HFFc6 (cell line): ENCODE measurements at places on chromosomes 4 and X.

- H3K27ac ChIP-seq, result peak overlapping the region; percentile 80
- H3K4me1 ChIP-seq, result peaks cover 64% of the 10 kb centered on the region
- H3K4me3 ChIP-seq, result peak overlapping the region; percentile 78
- no peaks in the 10 kb centered on the region for H3K36me3 ChIP-seq
Measured at GRCh38 chr4:17058536-17058915, 160.1 kb upstream of the LDB2 start.

- peaks cover 5% of the 10 kb centered on the region; the same call in 1 of the 2 replicates for H3K27me3 ChIP-seq
- H3K36me3 ChIP-seq, result no peaks in the 10 kb centered on the region
- DNase-seq, result no peak
- H3K4me1 ChIP-seq, result peaks cover 7% of the 10 kb centered on the region; the same call in 1 of the 2 replicates
Measured at GRCh38 chr4:158610790-158611189, 60.9 kb downstream of the C4orf46 start.

DNA sequence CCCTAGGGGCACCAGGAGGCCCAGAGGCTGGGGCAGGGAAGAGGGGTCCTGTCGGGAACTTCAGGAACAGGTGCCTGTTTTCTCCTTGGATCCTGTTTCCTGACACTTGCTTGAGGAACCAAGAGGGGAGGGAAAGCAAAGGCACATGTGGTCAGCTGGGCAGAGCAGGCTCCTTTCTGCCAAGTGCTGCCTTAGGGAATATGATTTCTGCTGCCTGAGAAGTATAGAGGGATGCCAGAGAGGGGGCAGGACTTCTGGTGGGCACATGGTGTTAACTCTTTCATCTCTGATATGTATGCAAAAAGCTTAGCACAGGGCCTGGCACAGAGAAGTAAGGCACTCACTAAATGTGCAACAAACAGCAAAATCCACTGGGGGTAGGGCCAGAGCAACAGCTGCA is 51.2 kb upstream of the PJA1 start:
- H3K4me1 ChIP-seq, result no peaks in the 10 kb centered on the region
- no peak overlapping the region for H3K27ac ChIP-seq
- H3K27me3 ChIP-seq, result peaks cover 6% of the 10 kb centered on the region
- no peak for DNase-seq
- H3K36me3 ChIP-seq, result no peaks in the 10 kb centered on the region

GRCh38 chr4:165415910-165416309 is 37.1 kb downstream of the CPE start:
- no peak for DNase-seq
- no peaks in the 10 kb centered on the region; the same call in 1 of the 2 replicates for H3K27me3 ChIP-seq
- no peaks in the 10 kb centered on the region for H3K36me3 ChIP-seq

DNA sequence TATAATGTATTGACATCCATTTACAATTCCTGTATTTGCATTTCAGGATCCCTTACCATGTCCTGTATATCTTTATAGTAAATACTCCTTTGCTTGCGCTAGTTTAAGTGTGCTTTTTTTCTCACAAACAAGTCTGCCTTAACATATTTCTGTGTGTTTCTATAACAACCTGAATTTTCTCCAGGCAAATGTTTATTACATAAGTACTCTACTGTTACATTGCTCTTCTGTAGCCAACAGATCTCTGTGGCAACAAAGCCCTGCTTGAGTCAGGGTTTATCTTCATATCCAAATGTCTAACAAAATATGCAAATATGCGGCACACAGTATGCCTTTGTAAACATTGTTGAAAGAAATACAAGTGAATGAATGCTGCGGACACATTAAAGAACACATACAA is 625.5 kb downstream of the TLL1 start:
- H3K4me3 ChIP-seq, result no peak overlapping the region
- H3K4me1 ChIP-seq, result peaks cover 20% of the 10 kb centered on the region
- no peaks in the 10 kb centered on the region for H3K27me3 ChIP-seq
- no peaks in the 10 kb centered on the region for H3K36me3 ChIP-seq

GRCh38 chr4:23966725-23967124 is 76.9 kb upstream of the PPARGC1A start:
- H3K27ac ChIP-seq, result no peak overlapping the region
- peaks cover 2% of the 10 kb centered on the region; the same call in 1 of the 2 replicates for H3K27me3 ChIP-seq
- H3K4me3 ChIP-seq, result no peak overlapping the region
- DNase-seq, result no peak

DNA sequence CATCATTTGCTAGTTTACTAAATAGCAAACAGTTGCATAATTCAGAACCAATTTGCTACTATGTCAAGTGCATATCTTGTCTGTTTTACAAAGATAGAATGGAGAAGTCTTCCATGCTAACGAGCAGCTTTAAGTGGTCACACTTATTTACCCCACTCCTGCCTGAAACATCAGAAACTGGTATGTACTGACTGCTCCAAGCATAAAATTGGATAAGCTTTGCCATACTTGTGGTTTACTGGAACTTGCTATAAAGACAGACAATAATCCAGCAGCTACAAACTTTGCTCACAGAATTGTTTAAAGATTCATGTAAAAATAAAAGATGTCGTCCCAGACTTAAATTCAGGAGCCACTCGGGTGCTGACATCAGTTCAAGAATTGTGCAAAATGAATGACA is 13.3 kb upstream of the CDKL2 start:
- H3K4me1 ChIP-seq, result peaks cover 16% of the 10 kb centered on the region
- DNase-seq, result peak; percentile 10
- 0 out of 2 replicates have a peak, but pooled peaks cover 2% of the 10 kb centered on the region for H3K27me3 ChIP-seq
- no peak overlapping the region for H3K4me3 ChIP-seq

DNA sequence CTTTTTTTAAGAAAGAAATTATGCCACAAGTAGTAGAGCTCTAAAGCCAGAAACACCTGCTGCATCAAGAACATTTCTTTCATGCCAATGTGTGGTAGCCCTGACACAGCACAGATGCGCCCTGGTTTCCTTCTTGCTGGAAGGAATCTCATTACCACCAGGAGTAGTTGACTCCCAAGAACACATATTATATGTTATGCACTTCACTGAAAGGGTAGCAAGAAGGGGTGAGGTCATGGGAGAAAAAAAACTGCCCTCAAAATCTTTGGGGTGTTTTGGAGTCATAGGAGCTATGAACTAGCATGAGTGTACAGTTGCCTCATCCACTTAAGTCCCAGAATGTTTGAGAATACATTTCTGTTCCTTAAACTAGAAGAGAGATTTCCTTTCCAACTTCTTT is 185.8 kb upstream of the C1QTNF7 start:
- no peak overlapping the region for H3K4me3 ChIP-seq
- peaks cover 38% of the 10 kb centered on the region for H3K4me1 ChIP-seq
- peaks cover 9% of the 10 kb centered on the region for H3K27me3 ChIP-seq
- H3K36me3 ChIP-seq, result no peaks in the 10 kb centered on the region
- no peak overlapping the region for H3K27ac ChIP-seq

DNA sequence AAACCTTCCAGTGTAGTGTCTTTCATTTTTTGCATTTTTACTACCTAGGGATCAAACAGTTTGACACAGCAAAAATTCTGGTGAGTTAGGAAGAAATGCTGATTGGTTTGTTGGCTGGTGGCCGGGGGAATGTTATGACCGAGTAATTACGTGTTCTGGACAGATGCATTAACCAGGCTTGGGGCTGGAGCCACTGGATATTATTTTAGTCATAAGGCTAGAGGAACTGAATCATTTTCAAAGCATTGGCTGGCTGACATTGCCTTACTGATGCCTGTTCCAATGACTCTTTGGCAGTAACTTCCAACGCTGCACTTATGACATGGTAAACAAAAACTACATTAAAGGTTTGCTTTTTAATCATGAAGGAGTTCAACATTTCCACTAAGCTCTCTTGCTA is 84.6 kb downstream of the FBXO8 start:
- DNase-seq, result peak; percentile 89
- no peaks in the 10 kb centered on the region for H3K27me3 ChIP-seq
- H3K36me3 ChIP-seq, result no peaks in the 10 kb centered on the region
- peaks cover 26% of the 10 kb centered on the region for H3K4me1 ChIP-seq
- H3K27ac ChIP-seq, result peak overlapping the region; percentile 46; the same call in 1 of the 2 replicates

DNA sequence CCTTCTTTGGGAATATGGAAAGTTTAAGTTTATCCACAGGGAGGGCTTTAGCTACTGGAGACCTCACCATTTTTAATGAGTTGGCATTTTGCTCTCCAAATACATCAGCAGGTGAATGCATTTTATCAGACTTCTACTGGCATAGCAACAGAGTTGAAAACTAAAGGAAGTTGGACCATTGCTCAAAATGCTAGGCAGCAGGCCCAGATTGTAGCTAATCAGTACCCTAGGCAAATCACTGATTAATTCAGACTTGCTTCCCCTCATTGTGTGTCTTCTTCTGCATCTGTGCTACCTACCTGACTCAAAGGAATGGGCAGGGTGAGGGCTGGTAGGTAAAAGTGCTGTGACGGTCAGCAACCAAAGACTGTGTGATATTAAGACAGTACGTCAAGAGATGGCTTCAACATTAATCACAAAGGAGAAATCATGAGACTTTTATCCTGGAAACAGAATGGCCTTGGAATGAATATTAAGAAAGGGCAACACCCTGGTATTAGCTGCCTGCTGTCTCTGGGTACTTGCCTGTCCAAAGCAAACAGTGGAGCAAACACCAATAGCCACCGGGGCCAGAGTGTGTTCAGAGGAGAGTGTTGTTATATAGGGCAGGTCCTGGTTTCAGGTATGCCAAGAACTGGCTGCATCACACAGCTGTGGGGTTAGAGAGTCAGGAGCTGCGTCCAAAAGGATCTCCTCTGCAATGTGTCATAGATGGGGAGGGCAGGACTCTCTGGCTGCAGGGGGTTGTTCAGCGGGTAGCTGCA is 17.1 kb upstream of the SMIM20 start:
- H3K36me3 ChIP-seq, result no peaks in the 10 kb centered on the region
- H3K27me3 ChIP-seq, result peaks cover 9% of the 10 kb centered on the region
- H3K4me3 ChIP-seq, result no peak overlapping the region
- no peak for DNase-seq
- peaks cover 26% of the 10 kb centered on the region for H3K4me1 ChIP-seq

- no peaks in the 10 kb centered on the region for H3K4me1 ChIP-seq
- H3K27me3 ChIP-seq, result no peaks in the 10 kb centered on the region
- no peak overlapping the region for H3K27ac ChIP-seq
- no peak overlapping the region for H3K4me3 ChIP-seq
Measured at GRCh38 chrX:125436855-125437254, 117.2 kb downstream of the TEX13C start.

DNA sequence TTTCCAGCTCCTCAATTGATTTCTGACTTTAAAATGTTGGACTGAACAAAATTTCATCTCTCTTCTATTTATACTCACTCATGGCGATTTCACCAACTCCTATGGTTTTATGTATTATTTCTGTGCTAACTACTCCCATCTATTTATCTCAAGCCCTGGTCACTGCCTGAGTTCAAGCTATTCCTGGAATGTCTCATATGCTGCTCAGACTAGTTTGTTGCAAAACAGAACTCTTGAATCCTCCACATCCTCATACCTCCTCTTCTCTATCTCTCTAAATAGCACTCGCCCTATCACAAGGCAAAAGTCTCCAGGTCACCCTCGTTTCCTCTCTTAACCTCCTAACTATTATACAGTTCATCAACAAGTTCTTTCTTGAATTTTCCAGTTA is 19.0 kb upstream of the DDX60 start:
- no peaks in the 10 kb centered on the region for H3K4me1 ChIP-seq
- H3K27ac ChIP-seq, result no peak overlapping the region
- DNase-seq, result no peak
- no peaks in the 10 kb centered on the region for H3K27me3 ChIP-seq
- no peak overlapping the region for H3K4me3 ChIP-seq
- no peaks in the 10 kb centered on the region for H3K36me3 ChIP-seq

GRCh38 chr4:147173797-147174432 is 228.3 kb upstream of the TTC29 start:
- H3K36me3 ChIP-seq, result no peaks in the 10 kb centered on the region
- no peaks in the 10 kb centered on the region for H3K4me1 ChIP-seq
- H3K27ac ChIP-seq, result no peak overlapping the region
- H3K27me3 ChIP-seq, result 0 out of 2 replicates have a peak, but pooled peaks cover 3% of the 10 kb centered on the region
- no peak for DNase-seq

- H3K36me3 ChIP-seq, result no peaks in the 10 kb centered on the region
- no peak overlapping the region for H3K27ac ChIP-seq
- H3K4me3 ChIP-seq, result no peak overlapping the region
- no peaks in the 10 kb centered on the region for H3K27me3 ChIP-seq
Measured at GRCh38 chrX:41913476-41913875, 9.9 kb downstream of the CASK start.

- H3K36me3 ChIP-seq, result peaks cover 9% of the 10 kb centered on the region
- H3K27ac ChIP-seq, result peak overlapping the region; percentile 86
- H3K4me1 ChIP-seq, result peaks cover 33% of the 10 kb centered on the region
- peak overlapping the region; percentile 83 for H3K4me3 ChIP-seq
Measured at GRCh38 chrX:74535408-74536151, 78.8 kb downstream of the RLIM start.

DNA sequence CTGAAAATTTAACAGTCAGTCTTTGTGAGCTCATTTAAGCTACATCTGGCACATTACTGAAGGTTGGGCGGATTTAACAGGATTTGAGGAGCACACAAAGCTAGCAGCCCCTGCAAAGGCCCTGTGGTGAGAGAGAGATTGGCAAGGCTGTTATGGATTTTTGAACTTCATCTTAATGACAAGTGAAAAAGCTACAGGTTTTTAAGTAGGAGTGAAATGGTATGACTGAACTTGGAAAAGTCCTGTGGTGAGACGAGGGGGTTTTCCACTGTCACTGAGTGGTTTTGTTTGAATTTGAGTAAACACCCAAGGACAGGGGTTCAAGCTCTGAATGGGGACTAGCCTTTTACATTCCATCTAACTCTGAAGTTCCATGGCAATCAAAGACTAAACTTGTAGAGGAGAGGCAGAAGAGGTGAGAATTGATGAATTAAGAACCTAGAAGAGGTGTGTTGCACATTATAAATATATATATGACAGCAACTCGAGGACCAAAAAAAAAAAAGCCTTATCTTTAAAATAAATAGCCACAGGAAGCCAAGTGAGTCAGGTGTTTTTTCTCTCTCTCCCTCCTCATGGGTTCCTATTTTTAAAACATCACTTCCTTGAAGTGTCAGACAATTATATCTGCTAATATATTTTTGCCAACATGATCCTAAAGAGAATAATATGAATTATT is 47.8 kb upstream of the CLNK start:
- no peak for DNase-seq
- no peak overlapping the region for H3K27ac ChIP-seq
- no peaks in the 10 kb centered on the region for H3K36me3 ChIP-seq
- H3K4me1 ChIP-seq, result no peaks in the 10 kb centered on the region
- peaks cover 4% of the 10 kb centered on the region for H3K27me3 ChIP-seq

- H3K4me3 ChIP-seq, result no peak overlapping the region; the same call in 1 of the 2 replicates
- H3K27me3 ChIP-seq, result peaks cover 3% of the 10 kb centered on the region; the same call in 1 of the 2 replicates
- no peak overlapping the region for H3K27ac ChIP-seq
- H3K4me1 ChIP-seq, result peaks cover 35% of the 10 kb centered on the region
Measured at GRCh38 chr4:106414366-106414765, 45.8 kb upstream of the GIMD1 start.

- no peak overlapping the region for H3K27ac ChIP-seq
- no peak overlapping the region for H3K4me3 ChIP-seq
- H3K27me3 ChIP-seq, result no peaks in the 10 kb centered on the region
Measured at GRCh38 chrX:118503260-118504041, 7.8 kb downstream of the DOCK11 start.

DNA sequence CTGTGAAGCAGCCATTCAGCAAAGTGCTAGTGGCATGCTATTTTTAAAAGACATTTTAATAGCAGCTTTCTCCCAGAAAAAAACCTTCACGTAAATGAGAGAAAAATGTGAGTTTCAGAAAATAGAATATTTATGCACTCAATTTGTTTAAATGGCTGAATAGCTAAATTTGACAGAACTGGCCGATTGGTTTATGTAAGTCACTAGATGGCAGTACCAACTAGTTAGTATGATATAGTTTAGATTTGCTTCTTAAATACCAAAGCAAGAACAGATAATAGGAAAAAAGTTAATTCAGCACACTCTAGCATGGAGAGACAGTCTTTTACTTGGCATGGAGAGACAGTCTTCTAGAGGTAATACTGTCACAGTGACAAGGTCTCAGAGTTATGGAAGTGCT is 250.1 kb downstream of the SNCA start:
- no peak overlapping the region for H3K27ac ChIP-seq
- DNase-seq, result peak; percentile 8
- H3K4me1 ChIP-seq, result no peaks in the 10 kb centered on the region
- peaks cover 1% of the 10 kb centered on the region; the same call in 1 of the 2 replicates for H3K27me3 ChIP-seq
